ENCODE measurements at places on chromosomes 16 and 17. TPM values are rescaled to one million over a fixed set of nuclear protein-coding genes. Genes with fewer than 3 reads are reported as not detected.

DNA sequence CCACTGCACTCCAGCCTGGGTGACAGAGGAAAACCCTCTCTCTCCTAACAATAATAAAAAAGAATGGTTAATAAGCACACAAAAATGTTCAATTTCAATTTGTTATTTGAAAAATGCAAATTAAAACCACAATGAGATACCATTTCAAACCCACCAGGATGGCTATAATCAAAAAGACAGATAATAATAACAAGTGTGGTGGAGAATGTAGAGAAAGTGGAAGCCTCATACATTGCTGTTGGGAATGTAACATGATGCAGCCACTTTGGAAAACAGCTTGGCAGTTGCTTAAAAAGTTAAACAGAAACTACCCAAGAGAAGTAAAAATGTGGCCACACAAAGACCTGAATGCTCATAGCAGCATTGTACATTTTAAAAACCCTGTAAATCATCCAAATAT is 51.8 kb upstream of the MAP3K14 start:
- no peak for DNase-seq

DNA sequence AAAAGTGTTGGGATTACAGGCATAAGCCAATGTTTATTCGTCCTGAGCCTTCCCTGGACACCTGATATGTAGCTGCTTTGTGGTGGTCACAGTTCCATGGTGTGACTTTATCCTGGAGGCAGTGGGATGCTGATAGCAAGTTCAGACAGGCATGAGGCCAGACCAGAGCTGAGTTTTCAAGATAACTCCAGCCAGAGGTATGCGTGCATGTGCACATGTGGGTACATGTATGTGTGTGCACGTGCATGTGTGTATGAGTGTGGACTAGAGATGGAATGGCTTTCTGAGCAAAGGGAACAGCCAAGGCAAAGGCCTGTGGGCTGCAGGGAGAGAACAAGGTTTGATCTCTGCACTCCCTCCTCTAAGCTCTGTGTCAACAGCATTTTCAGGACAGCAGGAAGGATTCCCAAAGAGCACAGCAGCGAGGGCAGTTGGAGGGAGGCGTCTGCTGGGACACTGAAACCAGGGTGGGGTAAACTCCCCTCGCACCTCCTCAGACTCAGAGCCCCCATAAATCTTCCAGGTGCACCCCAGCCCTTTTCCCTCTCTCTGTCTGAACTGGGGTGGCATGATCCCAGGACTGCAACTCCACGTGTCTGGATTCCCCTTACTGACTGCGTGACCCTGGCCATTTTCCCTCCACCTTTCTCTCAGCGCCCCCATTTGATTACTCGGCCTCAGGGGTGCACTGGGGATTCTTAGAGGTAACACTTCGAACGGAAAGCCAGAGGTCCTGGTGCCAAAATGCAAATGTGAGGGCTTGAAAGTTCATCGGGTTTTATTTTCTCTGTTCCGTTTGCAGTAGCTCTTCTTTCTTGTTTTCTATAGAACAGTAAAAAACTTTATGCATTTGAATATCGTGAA is 15.3 kb downstream of the NLRC5 start:
- DNase-seq: no peak

DNA sequence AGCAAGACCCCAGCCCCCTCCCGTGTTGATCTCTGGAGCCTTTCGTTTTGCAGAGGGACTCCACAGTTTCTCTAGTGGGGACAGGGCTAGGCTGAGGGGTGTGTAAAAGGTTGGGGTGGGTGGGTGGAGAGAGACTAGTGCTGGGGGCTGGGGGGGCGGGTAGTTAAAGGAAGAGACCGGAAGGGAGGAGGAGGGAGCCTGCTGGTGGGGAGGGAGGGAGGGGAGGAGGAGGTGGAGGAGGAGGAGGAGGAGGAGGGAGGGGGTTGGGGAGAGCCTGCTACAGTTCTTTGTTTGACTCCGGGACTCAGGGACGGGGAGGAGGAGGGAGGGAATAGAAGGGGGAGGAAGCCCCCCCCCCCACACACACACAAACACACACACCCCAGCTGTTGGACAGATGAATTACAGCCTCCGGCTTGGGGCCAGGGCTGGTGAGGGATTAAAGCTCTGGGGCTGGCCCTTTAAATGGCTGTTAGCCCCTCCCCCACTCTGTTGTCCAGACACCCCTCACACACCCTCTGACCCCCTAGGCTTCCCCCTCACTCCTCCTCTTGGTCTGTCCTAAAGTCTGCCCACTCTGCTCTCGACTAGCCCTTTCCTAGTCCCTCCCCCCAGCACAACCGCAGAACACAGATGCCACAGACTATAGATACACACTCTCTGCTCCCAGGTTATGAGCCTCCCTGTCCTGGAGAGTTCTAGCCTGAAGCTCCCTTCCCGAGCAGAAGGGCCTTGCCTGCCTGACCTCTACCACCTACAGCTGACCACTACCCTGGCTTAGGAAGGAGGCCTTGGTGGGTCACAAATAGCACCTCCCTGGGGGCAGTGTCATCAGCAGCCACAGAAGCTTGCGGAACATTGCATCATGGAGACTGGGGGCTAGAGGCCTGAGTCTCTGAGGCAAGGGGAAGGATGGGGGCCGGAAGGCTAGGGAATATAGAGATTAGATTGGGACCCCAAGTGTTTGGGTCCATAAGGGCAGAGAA is 4.4 kb downstream of the KDM6B start:
- DNase-seq: peak; percentile 65

- DNase-seq: no peak
Measured at GRCh38 chr16:30009085-30009862, 1.6 kb downstream of the DOC2A start.

DNA sequence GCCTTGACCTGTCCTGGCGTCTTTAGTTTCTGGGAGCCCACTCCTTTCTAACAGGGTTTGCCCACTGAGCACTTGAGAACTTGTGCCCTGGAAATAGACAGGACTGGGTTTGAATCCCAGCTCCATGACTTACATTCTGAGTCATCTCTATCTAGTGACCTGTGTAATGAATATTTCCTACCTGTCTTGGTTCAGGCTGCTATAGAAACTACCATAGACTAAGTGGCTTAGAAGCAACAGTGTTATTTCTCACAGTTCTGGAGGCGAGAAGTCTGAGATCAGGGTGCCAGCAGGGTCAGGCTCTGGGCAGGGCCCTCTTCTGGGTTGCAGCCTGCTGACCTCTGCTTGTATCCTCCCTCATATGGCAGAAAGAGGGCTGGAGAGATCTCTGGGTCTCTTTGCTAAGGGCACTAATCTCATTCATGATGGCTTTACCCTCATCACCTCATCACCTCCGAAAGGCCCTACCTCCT is 110.7 kb upstream of the DHX40 start:
- no peak for DNase-seq

GRCh38 chr17:8468127-8468526 is 32.4 kb downstream of the NDEL1 start:
- DNase-seq: no peak

DNA sequence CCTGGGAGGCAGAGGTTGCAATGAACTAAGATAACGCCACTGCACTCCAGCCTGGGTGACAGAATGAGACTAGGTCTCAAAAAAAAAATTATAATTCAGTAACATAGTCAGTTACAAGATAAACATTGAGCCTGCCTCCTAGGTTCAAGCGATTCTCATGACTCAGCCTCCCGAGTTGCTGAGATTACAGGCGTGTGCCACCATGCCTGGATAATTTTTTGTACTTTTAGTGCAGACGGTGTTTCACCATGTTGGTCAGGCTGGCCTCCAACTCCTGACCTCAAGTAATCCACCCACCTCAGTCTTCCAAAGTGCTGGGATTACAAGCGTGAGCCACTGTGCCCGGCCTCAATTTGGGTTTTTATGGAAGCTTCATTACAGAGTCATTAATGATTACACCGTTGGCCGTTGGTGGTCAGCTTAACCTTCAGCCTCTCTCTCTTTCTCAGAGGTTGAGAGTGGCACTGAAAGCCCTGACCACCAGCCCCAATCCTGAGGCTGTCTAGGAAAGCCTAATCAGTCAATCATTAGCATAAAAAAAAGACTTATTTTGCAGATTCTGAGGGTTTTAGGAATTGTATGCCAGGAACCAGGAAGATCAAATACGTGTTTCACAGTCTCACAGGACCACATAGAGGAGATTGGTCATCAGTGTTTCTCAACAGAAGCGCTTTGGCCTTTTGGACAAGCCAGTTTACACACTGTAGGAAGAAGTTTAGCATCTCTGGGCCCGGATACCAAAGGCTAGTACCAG is 1.3 kb upstream of the LRRC37A3 start:
- no peak for DNase-seq

GRCh38 chr17:74528491-74529199 is 2.6 kb downstream of the CD300LB start:
- DNase-seq: no peak

DNA sequence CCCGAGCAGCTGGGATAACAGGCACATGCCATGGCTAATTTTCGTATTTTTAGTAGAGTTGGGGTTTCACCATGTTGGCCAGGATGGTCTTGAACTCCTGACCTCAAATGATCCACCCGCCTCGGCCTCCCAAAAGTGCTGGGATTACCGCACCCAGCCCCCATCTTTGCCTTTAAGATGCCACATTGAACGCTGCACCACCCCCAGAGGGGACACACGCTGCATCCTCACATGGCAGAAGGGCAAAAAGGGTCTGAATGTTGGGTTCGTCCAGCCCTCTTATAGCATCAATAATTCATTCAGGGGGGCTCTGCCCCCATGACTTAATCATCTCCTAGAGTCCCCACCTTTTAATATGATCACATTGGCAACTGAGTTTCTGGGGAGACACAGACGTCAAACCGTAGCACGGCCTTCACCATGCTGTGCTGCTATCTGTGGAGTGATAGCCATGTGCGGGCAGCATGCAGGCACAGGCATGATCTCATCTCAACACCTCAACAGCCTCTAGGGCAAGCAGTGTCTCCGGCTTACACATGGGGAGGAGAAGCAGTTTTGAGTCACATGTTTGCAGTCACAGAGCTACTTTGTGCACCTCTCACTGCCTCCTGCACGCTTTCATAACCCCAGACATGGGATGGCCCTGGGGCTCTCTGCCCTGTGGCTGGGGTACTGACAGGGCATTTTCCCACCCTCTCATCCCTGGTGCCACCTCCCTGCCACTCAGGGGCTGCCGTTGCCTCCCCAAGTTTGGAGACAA is 30.0 kb downstream of the IL21R start:
- DNase-seq: no peak

- DNase-seq: peak; percentile 87
Measured at GRCh38 chr16:85422632-85423550, 190.2 kb upstream of the GSE1 start.

- no peak for DNase-seq
Measured at GRCh38 chr17:56142325-56142724, 10.9 kb upstream of the ANKFN1 start.

GRCh38 chr17:7248796-7249195 is 2.7 kb downstream of the CTDNEP1 start:
- DNase-seq: no peak

GRCh38 chr17:44733753-44734152 is 25.0 kb upstream of the ADAM11 start:
- DNase-seq: no peak

DNA sequence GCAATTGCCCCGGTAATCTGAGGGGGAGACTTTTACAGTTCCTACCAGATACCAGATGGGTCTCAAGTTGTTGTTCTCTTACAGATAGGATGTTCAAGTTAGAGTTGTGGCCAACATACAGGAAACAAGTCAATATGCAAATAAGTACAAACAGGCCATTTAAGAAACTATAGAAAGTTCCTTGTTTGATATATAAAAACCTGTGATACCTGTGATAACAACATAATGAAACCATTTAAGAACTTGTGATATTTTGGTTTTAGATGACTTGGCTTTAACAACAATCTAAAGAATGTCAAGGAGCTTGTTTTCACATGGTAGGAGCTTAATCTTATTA is 16.8 kb downstream of the CDR2 start:
- DNase-seq: no peak

GRCh38 chr16:49964973-49965372 is 60.1 kb upstream of the CNEP1R1 start:
- DNase-seq: no peak

- DNase-seq: no peak
Measured at GRCh38 chr17:78227455-78227916, 3.9 kb upstream of the TMEM235 start.

DNA sequence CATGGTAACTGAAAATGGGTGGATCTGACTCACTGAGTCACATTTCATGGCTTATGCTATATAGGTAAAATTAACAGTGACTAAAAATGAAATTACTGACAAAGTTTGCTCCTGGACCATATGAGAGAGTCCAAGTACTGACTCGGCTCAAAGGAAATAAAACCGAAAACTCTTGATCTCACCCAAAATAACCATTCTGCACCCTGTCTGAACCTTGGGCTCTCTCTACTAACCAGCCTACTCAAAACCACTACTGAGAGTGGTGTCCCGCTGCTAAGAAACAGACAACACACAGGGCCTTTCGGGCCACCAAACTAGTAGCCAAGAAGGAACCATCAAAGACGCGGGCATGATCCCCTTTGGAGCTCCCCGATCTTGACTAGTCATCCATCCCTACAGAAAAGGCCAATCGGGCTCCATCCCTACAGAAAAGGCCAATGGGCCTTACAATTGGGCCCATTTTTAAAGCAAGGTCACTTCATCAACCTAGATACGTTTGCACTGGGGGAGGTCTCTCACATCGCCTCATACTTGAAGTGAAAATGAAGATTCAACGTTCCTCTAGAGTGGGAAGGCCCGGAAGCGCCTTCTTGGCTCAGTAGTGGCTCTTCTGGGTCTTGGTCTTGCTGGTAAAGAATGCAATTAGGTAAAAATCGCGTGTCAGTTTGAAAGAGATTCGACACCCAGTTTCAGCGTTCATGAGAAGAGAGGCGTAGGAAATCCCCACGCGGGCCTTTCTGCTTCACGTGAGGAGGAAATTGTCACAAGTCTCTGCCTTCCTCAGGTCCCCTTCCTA is 720 bp upstream of the ZPBP2 start:
- no peak for DNase-seq

DNA sequence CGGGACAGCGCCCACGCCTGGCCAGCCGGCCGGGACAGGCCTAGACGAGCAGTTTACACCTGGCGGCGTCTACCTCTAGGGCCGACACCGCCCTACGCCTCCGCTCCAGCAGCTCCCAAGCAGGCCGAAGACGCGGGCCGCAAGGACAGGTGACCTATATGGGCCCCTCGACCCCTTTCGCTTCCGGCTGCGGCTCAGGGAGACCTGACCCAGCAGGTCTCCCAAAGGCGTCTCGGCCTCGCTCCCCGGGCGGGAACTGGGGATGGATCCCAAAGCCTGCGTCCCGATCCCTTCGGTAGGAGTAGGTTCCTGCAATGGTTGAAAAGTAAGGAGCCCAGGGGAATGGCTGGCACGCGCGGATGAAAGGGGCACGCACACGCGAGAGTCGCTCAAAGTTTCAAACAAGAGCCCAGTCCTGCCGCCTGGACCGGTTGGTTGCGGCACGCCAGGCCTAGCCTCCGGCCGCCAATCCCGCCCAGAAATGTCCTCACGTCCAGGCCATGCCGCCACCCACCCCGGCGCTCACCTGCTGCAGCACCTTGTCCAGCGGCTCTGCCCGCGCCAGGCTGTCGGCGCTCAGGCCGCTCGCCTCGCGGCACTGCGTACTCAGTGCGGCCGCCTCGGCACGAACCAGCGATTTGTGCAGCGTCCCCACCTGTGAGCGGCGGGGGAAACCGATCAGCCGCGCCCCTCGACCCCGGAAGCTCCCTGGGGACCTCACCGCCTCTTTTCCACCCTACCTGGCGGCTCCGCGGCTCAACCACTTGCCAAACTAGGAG is 630 bp downstream of the ESRP2 start:
- DNase-seq: peak; percentile 46

- peak; percentile 97 for DNase-seq
Measured at GRCh38 chr16:74743668-74744299, 30.8 kb downstream of the FA2H start.

TSPAN10 gene
- 0.18 TPM for total RNA-seq

CTRB2 gene
- not detected for total RNA-seq

GPR179 gene
- total RNA-seq: not detected

CFDP1 gene
- total RNA-seq: 79.8 TPM

MYLK3 gene
- total RNA-seq: 0.11 TPM

TAOK1 gene
- total RNA-seq: 50.6 TPM

HSD17B2 gene
- total RNA-seq: 181 TPM

PLA2G10 gene
- 39.1 TPM for total RNA-seq

GAS7 gene
- total RNA-seq: 22.9 TPM

All from left colon (tissue), 2 donors.